Activated CD4-positive, alpha-beta T cell treated with anti-CD3 and anti-CD28 coated beads for 1 hour (primary cell): ENCODE measurements at places on chromosomes 5 and 9.
A peak's percentile ranks its signal among the peaks of the same experiment; 100 is the strongest.

- no peak for DNase-seq
Observed at GRCh38 chr5:137148159-137148558, 351.0 kb downstream of the SPOCK1 start.

DNA sequence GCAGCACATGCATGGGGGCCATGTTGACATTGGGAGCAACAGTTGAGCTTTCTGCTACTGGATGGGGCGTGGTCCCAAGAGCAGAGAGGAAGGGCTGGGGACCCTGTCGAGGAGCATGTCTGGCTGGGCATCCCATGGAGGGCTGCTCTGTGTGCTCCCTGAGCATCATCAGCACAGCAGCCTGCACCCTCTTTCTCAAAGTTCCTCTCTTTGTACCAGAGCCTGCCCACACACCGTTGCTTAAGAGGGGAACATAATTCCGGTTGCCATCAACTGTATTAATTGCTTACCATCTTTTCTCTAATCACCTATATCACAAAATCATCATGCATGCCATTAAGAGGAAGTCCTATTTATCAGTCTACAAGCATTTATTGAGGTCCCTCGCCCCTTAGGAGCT is 55.2 kb upstream of the DIRAS2 start:
- no peak for DNase-seq

GRCh38 chr9:84293001-84293798 is 47.4 kb downstream of the SLC28A3 start:
- no peak for DNase-seq

GRCh38 chr5:176601901-176602482 is 8.0 kb downstream of the GPRIN1 start:
- DNase-seq = no peak

GRCh38 chr5:16856531-16856930 is 79.6 kb downstream of the MYO10 start:
- DNase-seq = no peak

DNA sequence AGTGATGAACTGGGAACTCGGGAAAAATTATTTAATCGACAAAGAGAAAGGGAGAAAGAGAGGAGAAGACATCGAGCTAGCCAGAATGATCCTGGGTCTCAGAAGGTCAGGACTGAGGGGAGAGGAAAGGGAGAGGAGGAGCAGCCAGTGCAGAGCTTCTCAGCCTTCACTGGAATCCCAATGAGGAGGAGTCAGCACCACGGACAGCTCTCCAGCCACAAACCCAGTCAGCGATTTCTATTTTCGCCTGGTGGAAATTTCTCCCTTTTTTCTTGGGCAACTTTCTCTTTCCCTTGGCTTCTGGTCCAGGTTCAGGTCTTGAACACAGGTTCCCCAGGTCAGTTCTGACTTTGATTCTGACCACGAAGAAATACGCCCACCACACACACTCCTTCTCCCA is 1.6 kb upstream of the BRINP1 start:
- no peak for DNase-seq

- no peak for DNase-seq
Observed at GRCh38 chr9:75894566-75894965, 4.1 kb downstream of the PCSK5 start.

GRCh38 chr5:112479418-112479817 is 60.3 kb upstream of the EPB41L4A start:
- DNase-seq = no peak

DNA sequence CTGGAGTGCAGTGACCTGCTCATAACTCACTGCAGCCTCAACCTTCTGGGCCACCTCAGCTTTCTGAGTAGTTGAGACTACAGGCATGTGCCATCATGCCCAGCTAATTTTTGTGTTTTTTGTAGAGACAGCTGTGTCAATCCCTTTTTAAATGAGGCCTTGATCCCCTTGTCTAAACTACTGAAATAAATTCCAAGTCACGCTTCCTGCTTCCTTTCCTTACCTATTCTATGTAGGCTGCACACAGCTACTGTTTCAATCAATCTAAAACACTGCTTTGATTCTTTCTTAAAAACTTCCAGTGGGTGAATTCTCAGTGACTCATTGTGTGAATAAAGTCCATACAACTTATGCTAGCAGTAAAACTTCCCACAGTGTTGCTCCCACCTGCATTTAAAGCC is 2.9 kb upstream of the C7 start:
- DNase-seq = no peak

GRCh38 chr5:35436400-35437057 is 181.1 kb upstream of the SPEF2 start:
- no peak for DNase-seq

DNA sequence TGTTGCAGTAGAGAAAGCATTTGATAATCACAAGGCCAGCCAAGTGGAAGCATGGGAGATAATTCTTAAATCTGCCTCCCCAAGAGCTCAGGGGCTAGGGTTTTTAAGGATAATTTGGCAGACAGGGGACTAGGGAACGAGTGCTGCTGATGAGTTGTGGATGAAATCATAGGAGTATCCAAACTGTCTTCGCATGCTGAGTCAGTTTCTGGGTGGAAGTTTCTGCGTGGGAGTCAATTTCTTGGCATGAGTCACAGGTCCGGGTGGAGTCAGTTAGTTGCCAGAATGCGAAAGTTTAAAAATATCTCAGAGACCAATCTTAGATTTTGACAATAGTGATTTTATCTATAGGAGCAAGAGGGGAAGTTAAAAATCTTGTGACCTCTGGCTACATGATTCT is 112.6 kb downstream of the TMC1 start:
- DNase-seq = no peak

DNA sequence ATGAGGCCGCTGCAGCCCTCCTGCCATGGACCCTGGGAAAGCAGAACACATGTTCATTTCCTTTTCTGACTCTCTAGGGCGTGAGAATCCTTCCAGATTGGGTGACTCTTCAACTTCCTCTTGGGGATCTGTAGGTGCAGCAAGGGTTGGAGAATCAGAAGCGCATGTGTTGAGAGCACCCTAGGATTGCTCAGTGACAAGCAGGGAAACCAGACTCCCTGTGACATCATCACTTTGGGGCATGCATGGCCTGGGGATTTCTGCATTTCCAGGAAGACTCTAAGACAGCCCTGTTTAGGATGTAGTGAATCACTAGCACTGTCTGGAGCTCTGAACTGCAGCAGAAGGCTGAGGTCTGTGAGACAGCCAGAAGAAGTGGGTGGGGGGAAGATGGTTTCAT is 15.1 kb upstream of the LCP2 start:
- peak; percentile 54 for DNase-seq

GRCh38 chr9:85501456-85501855 is 240.3 kb downstream of the AGTPBP1 start:
- no peak for DNase-seq

DNA sequence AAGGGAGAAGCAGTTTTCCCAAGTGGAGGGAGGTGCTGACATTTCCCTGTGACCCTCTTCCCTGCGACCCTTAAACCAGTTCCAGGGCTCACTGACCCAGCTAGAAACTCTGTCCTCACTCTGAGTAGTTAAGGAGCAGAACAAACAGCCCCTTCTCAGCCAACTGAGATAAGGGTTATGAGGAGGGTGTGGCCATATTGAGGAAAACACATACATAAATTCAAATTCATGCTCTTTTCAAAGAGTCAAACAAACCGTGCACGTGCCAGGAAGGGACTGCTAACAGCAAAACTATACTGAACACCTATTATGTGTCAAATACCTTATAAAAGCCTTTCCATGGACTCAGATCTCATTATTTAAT is 4.9 kb upstream of the AKNA start:
- no peak for DNase-seq

GRCh38 chr9:126061575-126061974 is 265.1 kb upstream of the MVB12B start:
- DNase-seq = no peak

DNA sequence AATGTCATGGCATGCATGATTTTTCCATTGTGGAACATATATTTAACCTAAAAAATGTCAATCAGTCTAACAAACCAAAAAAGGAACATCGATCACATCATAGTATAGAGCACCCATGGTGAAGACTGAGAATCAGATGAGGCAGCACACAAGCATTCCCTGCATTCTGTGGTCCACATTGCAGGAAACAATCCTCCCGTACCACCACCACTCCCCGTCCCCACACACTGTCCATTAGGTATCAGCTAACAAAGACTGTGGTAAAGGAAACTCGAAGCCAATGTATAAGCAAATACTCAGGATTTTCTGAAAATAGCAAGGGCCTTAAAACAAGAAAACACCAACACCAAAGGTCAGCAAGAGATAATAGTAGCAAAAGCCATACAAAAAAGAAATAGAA is 1104.4 kb upstream of the SEMA6A start:
- DNase-seq = no peak

GRCh38 chr5:172413601-172414171 is 40.6 kb downstream of the SH3PXD2B start:
- no peak for DNase-seq

- no peak for DNase-seq
Observed at GRCh38 chr5:106639488-106639887, 1031.2 kb downstream of the EFNA5 start.

DNA sequence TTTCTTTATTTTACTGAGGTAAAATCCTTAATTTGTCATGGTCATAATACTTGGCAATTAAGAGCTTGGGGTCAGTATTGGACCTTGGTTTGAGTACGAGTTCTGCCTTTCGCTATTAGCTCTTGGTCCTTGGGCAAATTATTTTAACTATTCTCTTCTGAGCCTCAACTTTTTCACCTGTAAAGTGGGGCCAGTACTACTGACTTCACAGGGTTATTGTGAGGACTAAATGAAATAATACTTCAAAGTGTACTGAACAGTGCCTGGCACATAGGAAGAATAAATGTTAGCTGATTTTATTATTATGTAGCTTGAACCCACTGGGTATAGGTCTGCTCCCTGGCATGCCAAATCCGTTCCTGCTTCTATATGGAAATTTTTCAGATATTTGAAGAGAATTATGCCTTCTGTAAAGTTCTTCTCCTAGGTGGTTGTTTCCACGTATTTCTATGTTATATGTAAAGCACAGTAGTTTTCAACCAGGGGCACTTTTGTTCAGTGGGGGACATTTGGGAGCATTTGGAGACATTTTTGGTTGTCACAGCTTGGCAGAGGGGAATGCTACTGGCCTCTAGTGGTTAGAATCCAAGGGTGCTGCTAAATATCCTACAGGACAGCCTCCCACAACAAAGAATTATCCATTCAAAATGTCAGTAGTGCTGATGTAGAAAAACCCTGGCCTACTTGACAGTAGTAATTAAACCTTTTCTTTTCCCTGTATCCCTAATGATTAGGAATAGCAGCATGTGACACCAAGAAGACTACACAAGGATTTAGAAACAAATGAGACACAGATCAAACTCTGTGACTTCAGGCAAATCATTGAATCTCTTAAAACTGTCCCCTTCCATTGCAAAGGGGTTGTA is 4.5 kb downstream of the RCL1 start:
- no peak for DNase-seq

DNA sequence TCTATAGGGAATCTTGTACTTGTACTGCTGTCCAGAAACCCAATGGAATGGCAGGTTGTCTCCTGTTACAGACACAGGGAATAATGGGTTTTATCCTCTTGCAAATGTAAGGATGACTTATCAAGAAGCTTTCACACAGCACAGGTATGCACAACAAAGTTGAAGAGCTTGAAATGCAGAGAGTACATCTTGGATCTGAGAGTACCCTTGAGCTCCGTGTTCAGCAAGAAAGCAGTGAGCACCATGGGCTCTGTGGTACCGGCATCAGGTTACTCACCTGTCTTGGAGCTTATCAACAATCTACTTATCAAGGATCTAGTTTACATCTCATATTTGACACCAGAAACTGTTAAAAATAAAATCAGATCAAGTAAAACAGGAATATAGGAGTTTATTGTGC is 22.0 kb upstream of the EMB start:
- DNase-seq = no peak

DNA sequence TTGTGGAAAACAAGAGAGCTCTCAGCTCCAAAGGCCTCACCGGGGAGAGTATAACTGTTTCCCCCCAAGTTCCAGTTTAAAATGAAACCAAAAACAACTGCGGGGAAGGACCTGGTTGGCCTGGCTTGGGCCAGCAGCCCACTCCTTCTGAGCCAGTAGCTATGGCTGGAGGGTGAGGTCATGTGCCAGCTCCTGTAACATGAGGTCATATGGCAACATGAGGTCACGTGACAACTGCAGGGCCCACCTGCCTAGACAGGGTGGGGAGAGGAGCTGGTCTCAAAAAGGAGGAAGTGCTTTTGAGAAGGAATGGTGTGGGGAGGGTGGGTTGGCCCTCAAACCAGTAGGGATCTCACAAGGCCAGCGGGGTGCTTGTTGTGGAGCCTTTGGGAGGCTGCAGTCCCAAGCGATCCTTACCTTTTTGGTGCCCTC is 29.3 kb upstream of the CRB2 start:
- no peak for DNase-seq

- DNase-seq = no peak
Observed at GRCh38 chr5:29023541-29023940, 1985.2 kb upstream of the CDH9 start.

DNA sequence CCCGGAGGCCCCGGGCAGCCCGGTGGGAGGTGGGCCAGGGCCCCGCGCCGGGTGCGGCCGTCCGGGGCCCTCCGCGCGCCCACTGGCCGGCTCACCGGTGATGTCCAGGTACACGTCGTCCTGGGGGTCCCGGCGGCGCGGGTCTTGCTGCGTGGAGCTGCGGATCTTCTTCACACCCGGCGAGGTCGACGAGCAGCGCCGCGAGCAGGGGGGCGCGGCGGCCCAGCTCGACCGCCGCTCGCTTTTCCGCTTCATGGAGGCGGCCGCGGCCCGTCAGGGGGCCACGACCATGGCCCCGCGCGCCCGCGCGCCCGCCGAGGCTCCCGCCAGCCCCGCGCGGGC is 548 bp downstream of the CDC14B start:
- no peak for DNase-seq

GRCh38 chr5:177610131-177610769 is 10.3 kb downstream of the B4GALT7 start:
- no peak for DNase-seq

GRCh38 chr5:88188458-88189132 is 80.0 kb downstream of the TMEM161B start:
- no peak for DNase-seq

DNA sequence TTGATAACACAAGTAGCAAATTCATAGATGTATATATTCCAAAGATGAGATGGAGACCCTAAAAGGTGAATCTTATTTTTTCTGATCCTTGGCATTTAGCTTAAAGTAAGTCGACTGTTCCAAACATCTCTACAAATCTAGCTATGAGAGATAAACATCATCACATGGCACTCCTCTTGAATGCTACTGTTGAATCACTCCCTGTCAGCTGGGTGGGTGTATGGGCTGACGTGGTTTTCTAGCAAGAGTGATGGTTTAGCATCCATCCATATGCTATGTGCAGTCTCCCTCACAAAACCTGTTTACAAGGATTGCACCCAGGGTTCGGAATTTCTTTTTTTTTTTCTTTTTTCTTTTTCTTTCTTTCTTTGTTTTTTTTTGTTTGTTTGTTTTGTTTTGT is 13.8 kb downstream of the ACO1 start:
- DNase-seq = no peak

- DNase-seq = no peak
Observed at GRCh38 chr9:116475201-116475600, 211.9 kb upstream of the TRIM32 start.
